ENCODE measurements at places on chromosomes 12 and 14.
A peak's percentile ranks its signal among the peaks of the same experiment; 100 is the strongest.

- DNase-seq: no peak
Observed at GRCh38 chr12:111692575-111693210, 6.8 kb downstream of the ACAD10 start.

- no peak for DNase-seq
Observed at GRCh38 chr12:11837216-11837934, 187.9 kb downstream of the ETV6 start.

- no peak for DNase-seq
Observed at GRCh38 chr14:73750531-73750901, 36.3 kb upstream of the PNMA1 start.

GRCh38 chr12:122825773-122826724 lies 9.2 kb upstream of the HIP1R start:
- no peak for DNase-seq

DNA sequence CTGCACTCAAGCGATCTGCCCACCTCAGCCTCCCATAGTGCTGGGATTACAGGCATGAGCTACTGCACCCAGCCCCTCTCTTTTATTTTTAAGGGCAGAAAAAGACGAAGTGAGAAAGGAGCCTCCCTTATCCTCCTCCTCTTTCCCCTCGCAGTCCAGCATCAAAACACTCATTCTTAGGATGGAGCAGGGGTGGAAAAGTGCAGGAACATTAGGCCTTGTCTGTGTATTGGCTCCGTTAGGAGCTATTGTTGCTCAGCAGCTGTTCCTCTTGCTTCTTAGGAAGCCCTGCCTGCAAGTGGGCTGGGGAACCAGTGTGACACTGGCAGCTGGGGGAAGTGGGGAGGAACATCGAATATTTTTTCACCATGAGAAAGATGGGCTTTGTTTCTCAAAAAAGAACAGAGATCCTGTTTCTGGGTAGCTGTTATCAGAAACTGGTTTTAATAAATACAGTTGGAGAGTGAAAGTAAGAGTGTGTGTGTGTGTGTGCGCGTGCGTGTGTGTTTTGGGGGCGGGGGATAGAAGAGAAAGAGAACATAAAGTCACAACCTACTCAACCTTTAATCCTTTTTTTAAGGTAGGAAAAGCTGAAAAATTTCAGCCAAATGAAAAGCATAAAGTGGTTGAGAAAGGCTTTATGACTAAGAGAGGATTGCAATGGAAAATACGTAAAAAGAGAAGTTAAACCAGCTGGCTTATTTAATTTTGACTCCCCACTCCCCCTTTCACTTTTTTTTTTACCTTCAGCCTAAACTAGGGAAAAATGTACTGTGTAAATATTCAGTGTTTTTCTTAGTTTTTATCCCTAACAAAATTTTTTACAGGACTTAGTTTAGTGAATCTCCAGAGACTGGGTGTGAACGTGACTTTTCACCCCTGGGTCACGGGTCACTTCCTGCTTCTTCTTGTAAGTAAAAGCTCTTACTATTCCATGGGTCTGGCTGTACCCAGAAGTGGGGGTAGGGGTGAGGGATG lies 197.2 kb upstream of the PLEKHG7 start:
- DNase-seq: peak; percentile 3

- no peak for DNase-seq
Observed at GRCh38 chr12:51323966-51324895, at the start of gene BIN2. TSS of gene BIN2 (minus strand) at chr12:51324174. CDS start at chr12:51324102, 72 bp downstream.

- DNase-seq: peak; percentile 32
Observed at GRCh38 chr12:124036657-124037109, 63.7 kb downstream of the ZNF664 start.

DNA sequence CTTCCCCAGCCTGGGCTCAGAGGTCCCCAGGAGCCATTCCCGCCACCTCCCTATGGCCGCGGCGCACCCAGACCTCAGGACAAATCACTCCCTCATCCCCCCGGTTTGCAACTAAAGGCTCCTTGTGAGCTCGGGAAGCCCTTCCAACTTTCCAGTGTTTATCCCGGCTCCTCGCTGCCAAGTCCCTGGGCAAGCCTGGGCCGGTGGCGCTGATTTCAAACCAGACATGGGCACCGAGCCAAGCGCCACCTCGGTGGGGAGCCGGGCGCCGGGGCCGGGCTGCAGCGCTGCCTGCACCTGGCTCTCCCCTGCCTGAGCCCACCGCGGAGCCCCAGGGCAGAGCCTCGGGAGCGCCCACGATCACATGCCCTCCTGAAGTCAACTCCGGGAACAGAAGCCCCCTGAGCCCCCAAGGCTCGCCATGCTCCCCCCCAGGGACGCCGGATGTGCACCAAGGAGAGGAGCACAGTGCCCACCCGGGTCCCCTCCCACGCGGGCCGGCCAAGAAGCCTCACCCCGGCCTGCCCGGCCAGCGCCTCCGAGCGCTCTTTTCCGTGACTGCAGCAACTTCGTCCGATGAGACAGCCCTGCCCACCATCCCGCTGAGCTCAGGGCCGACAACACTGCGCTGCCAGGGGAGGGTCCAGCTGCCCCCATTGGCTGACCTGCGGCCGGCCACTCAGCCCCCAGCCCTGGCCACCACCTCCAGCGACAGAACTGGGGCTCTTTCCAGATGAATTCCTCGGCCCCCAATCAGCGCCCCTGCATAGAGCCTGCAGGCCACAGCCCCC lies 50.0 kb downstream of the NCOR2 start:
- no peak for DNase-seq

- peak; percentile 51 for DNase-seq
Observed at GRCh38 chr14:31886156-31886835, 190.8 kb upstream of the ARHGAP5 start.

- no peak for DNase-seq
Observed at GRCh38 chr14:38070061-38070588, 137.6 kb upstream of the SSTR1 start.

DNA sequence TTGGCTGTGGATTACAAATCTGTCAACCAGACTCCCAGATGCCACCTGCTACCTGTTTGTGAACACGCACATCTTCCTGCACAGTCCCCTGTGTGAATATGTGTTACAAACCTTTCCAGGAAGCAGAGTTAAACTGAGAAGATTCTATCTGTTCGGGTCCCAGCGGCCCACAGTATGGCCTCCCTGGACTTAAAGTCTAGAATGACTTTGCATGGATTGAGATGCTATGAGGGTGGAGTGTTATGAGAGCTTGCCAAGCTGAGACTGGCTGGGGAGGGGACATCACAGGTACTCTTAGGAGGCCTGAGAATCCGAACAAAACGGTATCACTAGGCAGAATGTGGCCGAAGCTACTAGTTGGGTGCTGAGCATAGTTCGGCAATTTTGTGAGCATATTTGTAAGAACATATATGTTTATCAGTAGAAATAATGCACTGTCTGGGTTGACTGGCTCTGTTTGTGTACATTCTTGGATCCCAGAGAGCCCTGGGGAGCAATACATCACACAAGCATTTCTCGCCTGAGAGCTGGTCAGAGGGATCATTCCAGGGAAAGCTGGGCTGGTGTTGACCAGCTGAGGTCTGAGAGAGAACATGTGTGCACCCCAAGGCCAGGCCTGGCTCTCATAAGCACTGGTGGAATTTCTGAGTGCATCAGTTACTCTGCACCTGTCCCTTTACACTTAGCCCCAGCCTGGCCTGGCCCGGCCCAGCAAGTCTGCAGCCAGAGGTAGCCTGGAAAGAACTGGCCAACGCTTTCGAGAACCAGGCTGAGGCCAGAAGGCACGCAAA lies 29.8 kb upstream of the LTBP2 start:
- no peak for DNase-seq

- DNase-seq: peak; percentile 89
Observed at GRCh38 chr14:78967111-78967809, 797.1 kb downstream of the NRXN3 start.

GRCh38 chr14:98886982-98887381 lies 385.0 kb downstream of the BCL11B start:
- DNase-seq: no peak

- DNase-seq: no peak
Observed at GRCh38 chr12:121314431-121314830, 17.9 kb upstream of the CAMKK2 start.

- no peak for DNase-seq
Observed at GRCh38 chr12:13176256-13176655, 20.3 kb upstream of the EMP1 start.

- peak; percentile 99 for DNase-seq
Observed at GRCh38 chr14:79369359-79370332, 841.7 kb downstream of the DIO2 start.

DNA sequence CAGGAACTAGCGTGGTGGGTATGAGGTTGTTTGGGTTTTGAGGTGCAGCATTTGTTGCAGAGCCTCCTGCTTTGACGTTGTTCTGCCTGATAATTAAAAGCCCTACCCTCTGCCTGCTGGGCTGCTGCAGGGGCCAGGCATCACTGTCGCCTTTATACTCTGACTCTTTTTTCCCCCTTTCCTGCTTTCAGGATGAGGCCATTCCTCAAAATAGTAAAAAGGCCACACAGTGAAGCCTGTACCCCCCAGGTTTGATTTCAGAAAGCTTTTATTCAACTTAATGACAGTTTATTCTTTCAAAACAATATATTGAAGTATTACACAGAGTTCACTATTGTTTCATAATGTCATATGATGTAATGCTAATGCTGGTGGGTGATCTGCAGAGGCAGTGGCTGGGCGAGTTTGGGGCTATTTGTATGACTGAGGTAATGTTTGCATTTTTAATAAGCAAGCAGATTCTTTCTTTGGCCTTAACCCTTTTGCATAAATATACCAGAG lies 9.1 kb downstream of the BORCS5 start:
- no peak for DNase-seq

- DNase-seq: no peak
Observed at GRCh38 chr12:50620978-50621360, 116.2 kb downstream of the DIP2B start.

DNA sequence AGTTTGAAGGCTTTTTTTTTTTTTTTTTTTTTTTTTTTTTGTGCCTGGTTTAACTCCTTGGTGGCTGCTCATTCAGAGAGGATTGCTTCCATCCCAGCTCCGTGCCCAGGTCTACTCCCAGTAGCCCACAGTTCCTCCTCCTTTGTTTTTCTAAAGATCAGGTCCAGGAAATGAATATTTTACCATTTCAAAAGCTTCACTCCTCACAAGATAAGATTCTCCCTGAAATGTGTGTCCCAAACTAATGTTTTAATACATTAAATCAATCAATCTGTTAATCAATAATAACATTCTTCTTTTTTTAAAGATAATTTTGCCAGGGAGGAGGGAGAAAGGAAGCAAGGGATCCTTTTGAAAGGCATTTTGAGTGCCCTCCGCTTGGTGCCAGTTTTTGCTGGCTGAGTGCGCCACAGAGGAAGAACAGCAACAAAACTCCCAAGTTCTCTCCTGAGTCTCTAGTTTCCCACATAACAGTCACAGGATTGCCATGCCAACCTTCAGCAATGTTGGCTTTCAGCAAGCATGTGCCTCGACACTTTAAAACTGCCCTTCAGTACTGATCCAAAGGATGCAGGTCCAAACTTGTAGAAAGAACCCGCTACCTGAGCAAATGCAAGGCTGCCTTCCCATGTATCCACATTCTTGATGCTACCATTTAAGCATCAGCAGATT lies 99.2 kb downstream of the RMST start:
- no peak for DNase-seq

- no peak for DNase-seq
Observed at GRCh38 chr14:63276016-63276415, 42.7 kb downstream of the GPHB5 start.

GRCh38 chr12:89497467-89497866 lies 27.1 kb downstream of the GALNT4 start:
- DNase-seq: no peak

- DNase-seq: no peak
Observed at GRCh38 chr12:64723630-64724029, 35.6 kb downstream of the GNS start.

DNA sequence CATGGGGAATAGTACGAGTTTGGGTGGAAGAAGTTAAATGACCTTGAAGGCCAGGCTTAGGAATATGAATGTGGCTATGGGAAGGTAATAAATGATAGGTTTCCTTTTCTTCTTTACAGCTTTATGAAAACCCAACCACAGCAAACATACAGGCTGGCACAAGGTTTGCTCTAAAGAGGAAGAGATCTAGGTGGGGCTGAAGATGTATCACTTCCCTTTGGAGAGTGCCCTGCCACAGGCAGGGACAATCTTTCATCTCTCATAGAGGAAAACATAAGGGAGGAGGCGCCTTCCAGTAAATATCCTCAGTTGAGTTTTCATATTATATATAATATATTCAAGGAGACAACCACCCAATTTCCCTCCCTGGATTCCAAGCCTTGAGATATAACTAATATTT lies 72.9 kb upstream of the FRMD6 start:
- no peak for DNase-seq

GRCh38 chr14:31037709-31038221 lies 11.6 kb upstream of the STRN3 start:
- no peak for DNase-seq

DNA sequence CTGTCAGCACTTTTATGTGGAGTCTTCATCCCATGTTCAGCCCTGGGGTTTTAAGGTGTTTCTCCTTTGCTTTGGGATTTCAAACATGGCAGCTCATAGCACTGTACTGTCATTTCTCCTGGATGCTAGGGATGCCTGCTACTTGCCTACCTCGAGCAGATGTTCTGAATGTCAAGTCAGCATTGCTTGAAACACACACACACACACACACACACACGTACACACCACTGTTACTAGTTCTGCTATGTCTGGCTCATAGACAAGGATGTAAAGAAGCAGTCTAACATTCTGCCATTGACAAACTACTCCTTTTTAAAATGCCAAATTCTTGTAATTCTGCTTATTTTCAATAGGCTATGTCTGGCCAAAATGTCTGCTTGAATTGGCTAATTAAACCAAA lies 72.7 kb downstream of the SAMD4A start:
- DNase-seq: no peak

Data from astrocyte (in vitro differentiated cells and primary cell).